CD4-positive, alpha-beta T cell treated with Interleukin-1 beta for 1 hour (primary cell): ENCODE measurements at places on chromosomes 16 and 17.

GRCh38 chr17:82619641-82620040, 28.6 kb downstream of the WDR45B start:
- DNase-seq, result no peak

GRCh38 chr16:23561586-23561985, 4.1 kb downstream of the UBFD1 start:
- DNase-seq, result no peak

GRCh38 chr16:82152196-82152595, 17.8 kb downstream of the MPHOSPH6 start:
- DNase-seq, result no peak

DNA sequence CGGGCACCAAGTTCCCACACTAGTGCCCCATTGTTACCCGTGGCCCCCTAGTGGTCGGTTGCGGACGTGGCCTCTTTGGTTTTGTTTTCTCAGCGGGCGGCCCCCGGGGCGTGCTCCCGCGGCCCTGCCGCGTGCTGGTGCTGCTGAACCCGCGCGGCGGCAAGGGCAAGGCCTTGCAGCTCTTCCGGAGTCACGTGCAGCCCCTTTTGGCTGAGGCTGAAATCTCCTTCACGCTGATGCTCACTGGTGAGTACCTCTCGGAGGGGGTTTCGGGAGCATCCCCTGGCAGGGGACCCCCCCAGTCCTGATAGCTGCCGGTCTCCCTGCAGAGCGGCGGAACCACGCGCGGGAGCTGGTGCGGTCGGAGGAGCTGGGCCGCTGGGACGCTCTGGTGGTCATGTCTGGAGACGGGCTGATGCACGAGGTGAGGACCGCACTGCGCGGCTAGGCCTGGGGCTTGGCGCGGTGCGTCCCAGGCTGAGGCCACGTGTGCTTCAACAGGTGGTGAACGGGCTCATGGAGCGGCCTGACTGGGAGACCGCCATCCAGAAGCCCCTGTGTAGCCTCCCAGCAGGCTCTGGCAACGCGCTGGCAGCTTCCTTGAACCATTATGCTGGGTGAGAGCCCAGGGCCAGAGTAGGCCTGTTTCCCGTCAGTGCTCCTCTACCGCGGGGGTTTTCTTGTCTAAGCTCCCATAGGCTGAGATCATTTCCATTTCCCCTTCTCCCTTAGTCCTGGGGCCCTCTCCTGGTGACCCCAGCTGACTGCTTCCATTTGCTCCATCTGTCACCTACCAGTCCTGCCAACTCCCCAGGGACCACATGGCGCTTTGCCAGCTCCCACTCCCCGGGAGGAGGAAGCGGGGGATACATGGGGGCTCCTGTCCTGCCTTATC, 1.7 kb downstream of the SPHK1 start:
- peak; percentile 83 for DNase-seq

DNA sequence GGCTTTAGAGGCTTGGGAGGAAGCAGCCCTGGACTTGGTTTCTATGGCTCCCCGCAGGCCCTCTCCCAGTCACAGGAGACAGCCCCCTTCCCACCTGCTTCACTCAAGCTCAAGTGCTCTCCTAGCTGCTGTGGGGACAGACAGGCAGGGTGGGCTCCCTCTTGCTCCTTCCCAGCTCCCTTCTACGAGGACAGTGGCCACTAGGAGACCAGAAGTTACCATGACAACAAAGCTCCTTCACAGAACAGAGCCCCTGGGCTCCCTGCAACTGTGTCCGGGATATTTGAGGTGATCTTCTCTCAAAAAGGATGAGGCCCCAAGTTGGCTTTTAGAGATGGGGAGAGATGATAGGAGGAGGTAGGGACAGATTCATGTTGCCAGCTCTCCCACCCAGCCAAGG, 116.3 kb downstream of the AMFR start:
- no peak for DNase-seq

DNA sequence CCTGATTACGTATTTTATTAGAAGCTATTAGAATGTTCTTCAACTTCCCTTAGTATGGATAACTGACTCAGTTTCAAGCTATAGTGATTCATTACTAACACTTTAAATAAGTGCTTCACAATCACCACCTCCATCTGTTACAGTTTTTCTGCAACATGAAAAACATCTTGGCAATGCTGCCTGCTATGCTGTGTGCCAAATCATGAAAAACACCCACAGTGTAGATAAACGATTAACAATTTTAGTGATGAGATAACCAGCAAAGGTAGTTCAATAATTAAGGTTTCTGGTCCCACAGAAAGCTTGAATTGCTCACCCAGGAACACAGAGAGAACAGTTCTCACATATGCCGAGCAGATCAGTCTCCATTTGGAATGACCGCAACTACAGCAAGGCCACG, 51.4 kb upstream of the SLC25A19 start:
- no peak for DNase-seq

- DNase-seq, result no peak
Measured at GRCh38 chr17:7587420-7588151, 2.3 kb downstream of the SOX15 start.

GRCh38 chr17:8397636-8398035, at the start of gene RNF222:
TSS of gene RNF222 (minus strand) at chr17:8397827. CDS start at chr17:8393461, 4,366 bp downstream.
- DNase-seq, result no peak

DNA sequence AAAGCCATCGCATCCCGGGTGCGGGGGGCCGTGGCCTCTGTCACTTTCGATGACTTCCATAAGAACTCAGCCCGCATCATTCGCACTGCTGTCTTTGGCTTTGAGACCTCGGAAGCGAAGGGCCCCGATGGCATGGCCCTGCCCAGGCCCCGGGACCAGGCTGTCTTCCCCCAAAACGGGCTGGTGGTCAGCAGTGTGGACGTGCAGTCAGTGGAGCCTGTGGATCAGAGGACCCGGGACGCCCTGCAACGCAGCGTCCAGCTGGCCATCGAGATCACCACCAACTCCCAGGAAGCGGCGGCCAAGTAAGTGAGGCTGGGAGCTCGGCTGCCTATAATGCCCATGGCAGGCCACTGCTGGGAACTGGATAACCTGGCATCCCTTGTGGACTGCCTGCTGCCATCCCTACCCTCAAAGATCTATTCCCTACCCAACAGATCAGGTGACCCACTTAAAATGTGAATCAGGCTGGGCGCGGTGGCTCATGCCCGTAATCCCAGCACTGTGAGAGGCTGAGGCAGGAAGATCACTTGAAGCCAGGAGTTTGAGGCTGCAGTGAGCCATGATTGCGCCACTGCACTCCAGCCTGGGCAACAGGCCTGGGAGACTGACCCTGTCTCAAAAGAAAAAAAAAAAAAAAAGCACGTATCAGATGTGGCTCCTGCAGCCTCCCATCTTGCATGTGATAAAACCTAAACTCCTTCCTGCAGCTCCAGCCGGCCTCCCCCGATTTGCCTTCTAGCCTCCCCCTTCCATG, 18.3 kb downstream of the CDIPT start:
- no peak for DNase-seq

GRCh38 chr17:49624896-49625295, 49.2 kb downstream of the NXPH3 start:
- DNase-seq, result no peak

DNA sequence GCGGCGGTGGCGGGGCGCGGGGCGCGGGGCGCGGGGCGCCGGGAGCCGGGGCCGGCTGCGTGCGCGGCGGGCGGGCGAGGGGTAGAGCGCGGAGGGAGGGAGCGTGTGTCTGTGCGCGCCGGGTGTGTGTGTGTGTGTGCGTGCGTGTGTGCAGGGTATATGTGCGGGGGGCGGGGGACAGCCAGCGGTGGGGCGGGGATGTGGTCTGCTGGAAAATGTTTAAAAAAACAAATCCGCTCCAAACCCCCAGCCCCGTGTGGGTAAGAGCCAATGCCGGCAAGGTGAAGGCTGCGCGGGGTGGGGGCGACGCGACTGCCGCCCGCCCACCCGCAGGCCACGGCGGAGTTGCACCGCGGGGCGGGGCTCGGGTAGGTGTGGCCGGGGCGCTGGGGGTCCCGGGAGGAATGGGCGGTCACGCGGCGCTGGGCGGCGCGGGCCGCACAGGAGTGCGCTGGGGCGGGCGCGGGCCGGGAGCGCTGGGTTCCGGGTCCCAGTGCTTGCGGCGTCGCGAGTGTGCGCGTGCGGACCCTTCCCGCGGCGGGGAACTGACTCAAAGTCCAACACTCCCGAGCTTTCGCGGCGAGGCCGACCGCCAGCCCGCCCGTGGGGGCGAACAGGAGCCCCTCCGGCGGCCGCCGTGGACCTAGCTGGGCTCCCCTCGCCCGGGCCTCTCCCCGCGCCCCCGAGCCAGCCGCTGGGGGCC, at the start of gene CYGB:
Gene CYGB (minus strand): TSS at position 132 of the 703 bp plus-strand sequence. CDS start 167 bp downstream, outside the sequence.
- no peak for DNase-seq

DNA sequence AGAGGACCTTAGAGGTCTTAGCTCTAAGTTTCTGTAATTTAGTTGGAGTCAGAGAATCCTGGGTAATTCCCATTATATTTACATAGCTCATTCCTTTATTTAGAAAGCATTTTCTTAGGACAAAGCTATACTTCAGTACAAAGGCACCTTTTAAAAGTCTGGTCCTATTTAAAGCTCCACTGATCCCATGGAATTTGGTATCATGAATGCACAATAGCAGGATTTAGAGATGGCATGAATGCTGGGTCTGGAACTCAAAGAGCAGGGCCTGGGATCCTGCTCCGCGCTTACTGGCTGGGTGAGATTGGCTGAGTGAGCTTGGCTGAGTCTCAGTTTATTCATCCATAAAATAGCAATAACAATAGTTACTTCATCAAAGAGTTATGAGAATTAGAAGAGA, 4.8 kb downstream of the KRT23 start:
- no peak for DNase-seq

DNA sequence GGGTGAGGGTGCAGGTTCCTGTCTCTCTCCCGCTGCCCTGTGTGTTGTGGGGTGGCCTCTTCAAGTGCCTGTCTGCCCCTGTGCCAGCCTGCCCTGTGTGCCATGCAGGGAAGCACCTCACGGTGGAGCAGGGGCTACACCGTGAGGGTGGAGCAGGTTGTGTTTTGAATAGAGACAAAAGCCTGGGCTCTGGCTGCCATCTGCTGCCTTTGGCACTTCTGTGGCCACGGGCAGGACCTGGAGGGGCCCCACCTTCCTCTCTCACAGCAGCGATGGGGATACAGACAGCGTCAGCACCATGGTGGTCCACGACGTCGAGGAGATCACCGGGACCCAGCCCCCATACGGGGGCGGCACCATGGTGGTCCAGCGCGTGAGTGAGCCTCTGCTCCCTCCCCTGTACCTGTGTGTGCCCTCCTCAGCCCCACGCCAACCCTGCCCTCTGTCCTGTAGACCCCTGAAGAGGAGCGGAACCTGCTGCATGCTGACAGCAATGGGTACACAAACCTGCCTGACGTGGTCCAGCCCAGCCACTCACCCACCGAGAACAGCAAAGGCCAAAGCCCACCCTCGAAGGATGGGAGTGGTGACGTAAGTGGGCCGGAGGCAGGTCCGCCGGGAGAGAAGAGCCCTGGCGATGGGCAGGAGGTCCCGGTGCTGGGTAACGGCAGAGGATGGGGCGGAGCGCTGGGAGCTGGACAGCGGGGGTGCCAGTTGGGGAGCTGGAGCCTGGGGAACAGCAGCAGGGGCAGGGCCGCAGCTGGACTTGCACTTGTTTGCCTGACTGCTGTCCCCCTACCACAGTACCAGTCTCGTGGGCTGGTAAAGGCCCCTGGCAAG, 5.4 kb upstream of the C17orf107 start:
- DNase-seq, result no peak

DNA sequence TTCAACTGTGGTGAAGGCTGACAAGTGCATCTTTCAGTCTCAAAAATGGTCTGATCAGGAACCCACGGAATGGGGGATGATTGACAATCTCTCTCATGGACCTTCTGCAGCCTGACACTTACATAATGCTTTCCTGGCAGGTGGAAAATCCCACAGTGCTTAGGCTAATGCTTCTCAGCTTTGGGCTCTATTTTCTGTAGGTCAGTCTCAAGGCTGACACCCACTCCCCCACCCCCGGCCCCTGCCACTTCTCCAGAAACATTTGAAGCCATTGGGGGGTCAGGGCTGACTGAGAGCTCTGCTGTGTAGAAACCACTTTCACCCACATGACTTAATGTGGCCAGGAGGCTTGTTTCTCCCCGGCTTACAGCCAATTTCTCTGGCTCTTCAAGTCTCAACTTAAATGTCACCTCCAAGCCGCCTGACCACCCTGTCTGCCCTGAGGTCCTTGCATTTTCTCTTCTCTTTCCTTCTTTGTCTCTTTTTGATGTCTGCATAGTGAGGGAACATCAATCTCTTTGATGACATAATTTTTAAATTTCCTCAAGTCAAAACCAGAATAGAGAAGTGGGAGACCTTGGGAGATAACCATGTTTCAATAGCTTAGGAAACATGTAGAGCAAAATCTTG, 16.7 kb upstream of the IRF8 start:
- no peak for DNase-seq

- DNase-seq, result peak; percentile 38
Measured at GRCh38 chr17:64218066-64218465, 45.0 kb downstream of the TEX2 start.

- DNase-seq, result peak; percentile 74
Measured at GRCh38 chr16:81745704-81746558, 33.2 kb upstream of the PLCG2 start.

- no peak for DNase-seq
Measured at GRCh38 chr17:29789196-29790170, 140.5 kb downstream of the SSH2 start.

GRCh38 chr16:89556750-89557689, 3.5 kb upstream of the RPL13 start:
- DNase-seq, result peak; percentile 79

DNA sequence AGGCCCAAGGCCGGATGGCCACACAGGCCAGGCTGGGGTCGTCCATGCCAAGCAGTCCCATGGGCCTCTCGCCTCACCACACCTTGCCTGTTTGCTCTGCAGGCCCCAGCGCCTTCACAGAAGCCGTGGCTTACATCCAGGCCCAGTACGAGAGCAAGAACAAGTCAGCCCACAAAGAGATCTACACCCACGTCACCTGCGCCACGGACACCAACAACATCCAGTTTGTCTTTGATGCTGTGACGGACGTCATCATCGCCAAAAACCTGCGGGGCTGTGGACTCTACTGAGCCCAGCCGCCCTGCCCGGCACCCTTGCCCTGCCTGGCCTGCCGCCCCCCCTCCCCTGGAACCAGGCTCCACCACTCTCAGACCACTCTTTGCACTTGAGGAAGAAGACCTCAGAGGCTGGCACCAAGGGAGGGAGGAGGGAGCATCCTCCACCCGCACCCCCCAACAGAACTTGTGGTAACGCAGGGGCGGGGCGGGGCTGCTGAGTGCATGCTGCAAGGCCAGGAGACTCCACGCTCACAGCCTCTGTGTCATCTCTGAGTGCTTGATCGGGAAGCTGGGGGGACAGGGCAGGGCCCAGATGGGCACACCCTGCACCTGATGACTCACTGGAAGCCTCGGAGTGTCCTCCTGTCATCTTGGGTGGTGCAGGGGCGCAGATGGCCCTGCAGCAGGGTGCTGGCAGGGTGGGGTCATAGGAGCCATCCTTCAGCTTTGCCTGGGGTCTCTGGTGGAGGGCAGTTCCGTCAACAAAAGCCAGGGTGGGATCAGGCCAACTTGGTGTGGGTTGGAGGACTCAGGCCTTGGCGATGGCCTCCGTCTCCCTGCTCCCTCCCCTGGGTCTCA, 81.5 kb downstream of the AMFR start:
- no peak for DNase-seq

DNA sequence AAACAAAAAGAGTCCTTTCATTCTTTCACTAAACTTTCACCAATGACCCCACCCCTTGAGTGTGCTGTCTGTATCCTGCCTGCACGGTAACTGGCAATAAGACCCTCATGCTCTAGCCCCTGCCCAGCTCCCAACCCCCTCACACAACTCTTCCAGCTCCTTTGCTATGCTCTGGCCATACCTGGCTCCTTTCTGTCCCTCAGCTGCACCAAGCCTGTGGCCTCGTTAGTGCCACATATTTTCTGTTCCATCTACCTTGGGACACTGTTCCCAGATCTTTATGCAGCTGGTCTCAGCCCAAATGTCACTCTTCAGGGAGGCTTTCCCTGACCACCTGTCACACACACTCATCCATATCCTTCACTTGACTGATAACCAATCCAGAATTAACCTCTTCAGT, 47.3 kb downstream of the C16orf82 start:
- no peak for DNase-seq
